ENCODE measurements at places on chromosomes 2 and 18. TPM values are rescaled to one million over a fixed set of nuclear protein-coding genes. Genes with fewer than 3 reads are reported as not detected.

DNA sequence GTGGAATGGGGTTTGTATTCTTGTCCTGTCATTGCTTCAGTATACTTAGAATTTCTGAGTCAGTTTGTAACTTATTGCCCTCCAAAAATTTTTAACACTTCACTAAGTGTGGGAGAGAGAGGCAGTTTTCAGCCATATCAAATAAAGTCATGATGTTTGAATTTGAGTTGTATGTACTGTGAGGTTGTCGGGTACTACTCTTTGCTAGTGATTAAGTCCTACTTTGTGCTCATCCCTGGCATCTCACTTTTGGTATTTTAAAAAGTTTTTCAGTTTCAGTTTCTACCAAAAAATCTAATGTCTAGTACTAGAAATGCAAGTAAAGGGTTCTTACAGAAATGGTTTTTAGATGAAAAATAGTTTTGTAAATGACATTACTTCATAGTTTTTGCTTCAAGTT lies 40.7 kb downstream of the EIF5B start:
- DNase-seq = no peak
- no peak overlapping the region for H3K4me3 ChIP-seq
- no peak overlapping the region for H3K27ac ChIP-seq
- peaks cover 20% of the 10 kb centered on the region for H3K36me3 ChIP-seq
- H3K4me1 ChIP-seq = no peaks in the 10 kb centered on the region
- H3K27me3 ChIP-seq = no peaks in the 10 kb centered on the region

GRCh38 chr18:5909125-5909524 lies 13.8 kb upstream of the TMEM200C start:
- no peak overlapping the region for H3K27ac ChIP-seq
- no peaks in the 10 kb centered on the region for H3K27me3 ChIP-seq
- no peak for DNase-seq
- H3K4me1 ChIP-seq = no peaks in the 10 kb centered on the region
- no peaks in the 10 kb centered on the region for H3K36me3 ChIP-seq

Gene THSD7B
- total RNA-seq = 1.2 TPM

Gene VSNL1
- 54.5 TPM for total RNA-seq

GRCh38 chr2:112644933-112645309 lies 818 bp upstream of the SLC20A1 start:
- H3K27me3 ChIP-seq = peaks cover 28% of the 10 kb centered on the region
- no peak overlapping the region for H3K27ac ChIP-seq
- DNase-seq = no peak
- peak overlapping the region; percentile 91 for H3K4me3 ChIP-seq
- H3K4me1 ChIP-seq = peaks cover 26% of the 10 kb centered on the region
- H3K36me3 ChIP-seq = peaks cover 19% of the 10 kb centered on the region

GRCh38 chr2:241794250-241794823 lies 14.7 kb upstream of the NEU4 start:
- no peaks in the 10 kb centered on the region for H3K27me3 ChIP-seq
- DNase-seq = no peak
- no peaks in the 10 kb centered on the region for H3K36me3 ChIP-seq
- no peak overlapping the region for H3K4me3 ChIP-seq
- H3K4me1 ChIP-seq = no peaks in the 10 kb centered on the region

DNA sequence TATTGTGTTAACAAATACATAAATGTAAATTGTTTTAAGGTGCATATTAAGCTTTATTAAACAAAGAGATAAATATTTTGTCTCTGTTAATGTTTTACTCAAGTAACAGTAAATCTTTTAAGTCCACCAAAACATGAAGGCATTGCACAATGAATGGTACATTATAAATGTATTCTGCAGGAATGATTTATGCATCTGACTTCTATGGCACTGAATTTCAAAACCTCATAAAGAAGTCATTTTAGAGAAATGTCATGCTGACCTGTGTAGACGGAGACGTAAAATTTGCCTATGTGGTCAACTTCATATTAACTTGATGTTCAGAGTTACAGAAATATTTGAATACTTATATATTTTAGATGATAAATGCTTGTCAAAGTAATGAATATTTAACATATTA lies 194.7 kb downstream of the BABAM2 start:
- H3K36me3 ChIP-seq = no peaks in the 10 kb centered on the region
- DNase-seq = no peak
- H3K4me1 ChIP-seq = no peaks in the 10 kb centered on the region
- no peak overlapping the region for H3K4me3 ChIP-seq
- no peak overlapping the region for H3K27ac ChIP-seq

DNA sequence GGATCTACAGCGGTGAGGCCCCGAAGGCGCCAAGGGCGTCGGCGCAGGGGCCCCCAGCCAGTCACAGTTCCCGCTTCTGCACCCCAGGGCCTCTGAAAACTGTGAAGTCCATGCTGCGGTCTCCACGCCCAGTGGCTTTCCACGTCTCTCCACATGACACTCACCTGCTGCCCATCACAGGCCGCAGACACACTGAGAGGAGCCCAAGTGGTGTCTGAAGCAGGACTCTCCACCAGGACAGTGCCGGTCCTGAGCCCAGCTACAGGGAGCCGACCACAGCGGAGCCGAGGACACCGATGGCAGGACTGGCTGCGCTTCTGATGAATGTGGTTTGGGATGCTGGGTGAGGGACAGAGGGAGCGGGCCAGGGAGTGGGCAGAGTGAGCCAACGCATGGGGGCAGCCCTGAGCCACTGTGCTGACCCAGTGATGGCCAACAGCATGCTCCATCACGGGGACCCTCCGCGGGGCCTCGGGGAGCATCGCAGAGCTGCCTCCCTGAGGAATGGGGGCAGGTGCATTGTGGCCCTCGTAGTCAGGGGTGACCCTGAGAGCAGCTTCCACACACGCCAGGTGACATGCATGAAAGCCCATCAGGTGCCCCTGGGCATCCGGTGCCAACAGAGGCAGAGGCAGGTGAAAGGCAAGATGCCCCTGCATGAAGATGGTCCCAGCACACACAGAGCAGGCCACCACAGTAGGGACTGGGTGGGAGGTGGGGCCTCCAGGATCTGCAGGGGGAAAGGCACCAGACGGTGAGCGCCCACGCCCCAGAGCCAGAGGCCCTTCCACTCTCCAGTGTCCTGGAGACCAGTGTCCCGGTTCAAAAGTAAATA lies 116.6 kb downstream of the HDAC4 start:
- H3K27ac ChIP-seq = no peak overlapping the region
- H3K36me3 ChIP-seq = no peaks in the 10 kb centered on the region
- no peak overlapping the region for H3K4me3 ChIP-seq
- peaks cover 32% of the 10 kb centered on the region for H3K4me1 ChIP-seq

DNA sequence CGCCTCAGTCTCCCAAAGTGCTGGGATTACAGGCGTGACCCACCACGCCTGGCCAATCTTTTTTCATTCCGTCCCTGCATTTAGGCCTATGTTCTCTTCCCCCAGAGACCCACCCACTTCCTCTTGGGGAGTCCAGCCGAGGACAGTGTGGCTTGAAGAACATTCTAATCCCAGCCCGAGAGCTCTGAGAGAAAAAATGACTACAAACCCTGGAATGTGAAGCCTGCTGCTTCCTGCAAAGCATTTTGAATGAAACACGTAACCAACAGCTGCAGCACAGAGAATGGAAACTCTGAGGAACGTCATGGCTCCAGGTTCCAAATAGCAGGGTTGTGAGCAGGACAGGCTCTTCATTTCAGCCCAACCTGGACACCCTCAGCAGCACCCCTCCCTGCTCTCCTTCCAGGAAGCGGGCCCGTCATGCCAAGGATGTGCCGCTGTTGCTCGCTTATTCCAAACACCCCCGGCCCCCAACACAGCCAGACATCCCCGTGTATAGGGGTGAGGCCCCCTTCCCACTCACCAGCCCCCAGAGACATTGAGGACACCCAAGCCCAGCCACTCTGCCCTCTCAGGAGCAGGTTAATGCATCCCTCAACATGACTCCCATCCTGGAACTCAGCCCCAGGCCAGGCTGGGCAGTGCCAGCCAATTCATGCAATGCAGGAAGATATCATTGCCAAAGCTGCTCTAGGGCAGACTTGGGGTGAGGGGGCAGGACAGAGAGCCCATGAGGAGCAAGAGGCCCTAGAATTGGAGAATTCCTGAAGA lies 139.8 kb downstream of the ZFP36L2 start:
- no peak overlapping the region for H3K27ac ChIP-seq
- no peaks in the 10 kb centered on the region for H3K27me3 ChIP-seq
- DNase-seq = peak; percentile 31
- H3K36me3 ChIP-seq = no peaks in the 10 kb centered on the region

Measured in neural progenitor cell (in vitro differentiated cells).